Stimulated activated CD8-positive, alpha-beta memory T cell treated with anti-CD3 and anti-CD28 coated beads, Interleukin-7, amount 100 ng/mL, for 4 hours (primary cell): ENCODE measurements at places on chromosomes 3 and 15.
A peak's percentile ranks its signal among the peaks of the same experiment; 100 is the strongest.

DNA sequence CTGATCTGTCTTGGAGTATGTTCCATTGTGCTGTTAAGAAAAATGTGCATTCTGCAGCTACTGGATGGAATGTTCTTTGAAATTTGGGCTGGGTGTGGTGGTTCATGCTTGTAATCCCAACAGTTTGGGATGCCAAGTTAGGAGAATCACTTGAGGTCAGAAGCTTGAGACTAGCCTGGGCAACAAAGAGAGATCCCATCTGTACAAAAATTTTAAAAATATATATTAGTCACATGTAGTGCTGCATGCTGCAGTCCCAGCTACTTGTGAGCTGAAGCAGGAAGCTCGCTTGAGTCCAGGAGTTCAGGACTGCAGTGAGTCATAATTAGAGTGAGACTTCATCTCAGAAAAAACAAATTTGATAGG, 62.8 kb upstream of the PLSCR4 start:
- no peak for DNase-seq

DNA sequence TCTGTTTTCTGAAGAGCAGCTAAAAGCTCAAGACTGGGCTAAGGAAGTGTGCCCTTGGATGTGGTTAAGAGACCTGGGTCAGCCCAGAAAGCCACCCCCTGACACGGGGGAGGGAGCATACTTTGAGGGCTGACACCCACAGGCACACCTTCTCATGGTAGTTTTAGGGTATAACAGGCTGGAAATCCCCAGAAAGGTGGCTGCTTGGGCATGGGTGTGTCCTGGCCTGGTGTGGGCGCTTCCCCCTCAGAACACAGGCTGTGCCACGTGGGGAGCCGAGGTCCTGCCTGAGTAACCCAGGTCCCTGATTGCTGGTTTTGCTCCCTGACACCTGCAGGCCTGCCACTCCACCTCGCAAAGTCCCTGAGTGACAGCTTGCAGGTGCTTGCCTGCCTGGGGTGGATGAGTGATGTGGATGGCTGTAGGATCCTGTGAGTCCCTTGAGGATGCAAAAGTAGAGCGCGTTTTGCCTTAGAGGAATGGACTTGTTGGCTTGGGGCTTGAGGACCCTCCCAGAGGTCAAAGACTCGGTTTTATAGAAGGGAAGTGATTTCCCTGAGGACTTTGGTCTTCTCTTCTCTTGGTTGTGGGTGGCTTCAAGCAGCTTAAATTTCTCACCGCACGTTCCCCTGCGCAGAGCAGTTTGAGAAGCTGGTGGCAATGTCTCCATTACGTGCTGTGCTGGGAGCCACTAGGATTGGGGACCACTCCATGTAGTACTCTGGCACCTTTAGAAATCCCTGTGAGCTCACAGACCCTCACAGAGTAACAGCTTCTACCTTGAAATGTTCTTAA, 94.4 kb downstream of the DNASE1L3 start:
- peak; percentile 48 for DNase-seq

- no peak for DNase-seq
Observed at GRCh38 chr3:135056733-135057310, 261.8 kb downstream of the EPHB1 start.

GRCh38 chr3:177579419-177579818, 382.1 kb upstream of the TBL1XR1 start:
- no peak for DNase-seq

- DNase-seq, result no peak
Observed at GRCh38 chr3:13492048-13492447, 11.9 kb downstream of the HDAC11 start.

DNA sequence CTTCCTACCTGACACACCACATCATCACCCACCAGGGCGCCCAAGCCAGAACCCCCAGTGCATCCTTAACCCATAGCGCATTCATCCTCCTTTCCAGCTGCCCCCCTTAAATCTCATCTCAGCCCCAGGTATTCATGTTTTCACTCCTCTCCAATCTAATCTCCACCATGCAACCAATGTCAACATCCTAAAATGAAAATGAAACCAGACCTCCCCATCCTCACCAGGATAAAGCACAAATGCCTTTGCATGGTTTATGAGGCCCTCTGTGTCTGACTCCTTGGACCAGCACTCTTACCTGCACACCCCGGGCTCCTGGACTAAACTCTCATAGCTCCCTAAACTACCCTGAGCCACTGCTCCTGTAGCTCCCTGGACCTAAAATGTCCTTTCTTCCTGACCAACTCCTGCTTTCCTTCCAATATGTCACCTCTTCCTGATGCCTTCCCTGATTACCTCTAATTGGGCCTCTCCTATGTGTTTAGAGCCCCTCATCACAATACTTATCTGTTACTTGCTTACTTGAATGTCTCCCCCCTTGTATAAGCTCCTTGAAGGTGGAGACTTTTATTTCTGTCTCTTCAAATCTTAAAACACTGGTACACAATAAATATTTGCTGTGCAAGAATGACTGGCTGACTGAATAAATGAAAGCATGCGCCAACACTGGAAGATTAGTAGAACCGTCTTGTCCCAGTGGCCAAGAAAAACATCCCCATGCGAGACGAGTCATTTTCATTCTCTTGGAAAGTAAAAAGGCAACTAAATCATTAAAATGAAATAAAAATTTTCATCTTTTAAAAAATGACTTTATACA, 142.5 kb downstream of the XXYLT1 start:
- DNase-seq, result no peak

DNA sequence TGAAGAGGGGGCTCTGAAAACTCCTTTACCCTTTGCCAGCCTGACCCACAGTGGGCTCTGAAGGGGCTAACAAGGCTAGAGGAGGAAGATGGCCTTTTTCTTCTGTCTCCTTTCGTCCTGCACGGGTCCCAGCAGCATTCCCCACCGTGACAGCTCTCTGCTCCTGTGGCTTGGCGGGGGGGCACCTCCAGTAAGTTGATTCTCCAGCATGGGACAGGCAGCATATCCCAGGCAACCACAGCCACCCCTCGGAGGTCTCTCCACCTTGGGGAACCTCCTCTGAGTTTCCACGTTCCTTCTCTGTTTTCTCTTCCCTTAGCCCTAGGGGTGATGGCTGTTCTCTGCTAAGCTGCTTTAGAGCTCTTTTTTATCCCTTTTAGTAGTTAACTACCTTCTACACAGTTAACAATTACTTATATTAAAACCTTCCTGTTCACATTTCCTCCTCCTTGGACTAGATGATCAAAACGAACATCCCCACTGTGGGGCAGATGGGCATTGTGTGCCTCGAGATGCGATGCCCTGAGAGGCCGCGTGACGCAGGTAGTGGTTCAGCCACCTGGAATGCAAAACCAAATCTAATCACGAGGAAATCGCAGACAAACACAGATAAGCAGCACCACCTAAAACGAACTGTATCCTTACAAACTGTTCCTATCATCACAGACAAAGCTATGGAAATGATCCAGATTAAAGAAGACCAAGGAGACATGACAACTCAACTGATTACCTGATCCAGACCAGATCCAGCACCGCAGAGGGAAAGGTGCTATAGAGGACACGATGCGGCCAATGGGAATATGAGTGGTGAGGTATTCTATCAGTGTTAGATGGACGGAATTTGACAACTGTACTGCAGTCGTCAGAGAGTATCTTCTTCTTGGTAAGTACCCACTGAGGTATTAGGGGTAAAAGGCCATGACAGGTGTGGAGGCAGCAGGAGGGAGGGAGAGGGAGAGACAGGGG, 27.7 kb downstream of the TSPAN3 start:
- no peak for DNase-seq

- DNase-seq, result no peak
Observed at GRCh38 chr15:95346721-95347475, 983.6 kb upstream of the NR2F2 start.

GRCh38 chr3:156424758-156425157, 130.2 kb downstream of the SSR3 start:
- DNase-seq, result no peak

- no peak for DNase-seq
Observed at GRCh38 chr3:139311557-139311956, 32.3 kb upstream of the MRPS22 start.

DNA sequence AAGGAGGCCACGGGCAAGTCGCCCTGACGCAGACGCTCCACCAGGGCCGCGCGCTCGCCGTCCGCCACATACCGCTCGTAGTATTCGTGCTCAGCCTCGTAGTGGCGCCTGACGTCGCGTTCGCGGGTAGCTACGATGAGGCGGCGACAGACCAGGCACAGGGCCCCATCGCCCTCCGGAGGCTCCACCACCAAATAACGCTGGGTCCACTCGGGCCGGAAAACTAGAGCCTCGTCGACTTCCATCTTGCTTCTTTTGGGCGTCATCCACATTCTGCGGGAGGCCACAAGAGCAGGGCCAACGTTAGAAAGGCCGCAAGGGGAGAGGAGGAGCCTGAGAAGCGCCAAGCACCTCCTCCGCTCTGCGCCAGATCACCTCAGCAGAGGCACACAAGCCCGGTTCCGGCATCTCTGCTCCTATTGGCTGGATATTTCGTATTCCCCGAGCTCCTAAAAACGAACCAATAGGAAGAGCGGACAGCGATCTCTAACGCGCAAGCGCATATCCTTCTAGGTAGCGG, at the start of gene EPM2AIP1:
Gene EPM2AIP1, minus strand, starts transcription at position 326 of the 520 bp plus-strand sequence. Its CDS starts 54 bp downstream, at position 272.
- peak; percentile 96 for DNase-seq

DNA sequence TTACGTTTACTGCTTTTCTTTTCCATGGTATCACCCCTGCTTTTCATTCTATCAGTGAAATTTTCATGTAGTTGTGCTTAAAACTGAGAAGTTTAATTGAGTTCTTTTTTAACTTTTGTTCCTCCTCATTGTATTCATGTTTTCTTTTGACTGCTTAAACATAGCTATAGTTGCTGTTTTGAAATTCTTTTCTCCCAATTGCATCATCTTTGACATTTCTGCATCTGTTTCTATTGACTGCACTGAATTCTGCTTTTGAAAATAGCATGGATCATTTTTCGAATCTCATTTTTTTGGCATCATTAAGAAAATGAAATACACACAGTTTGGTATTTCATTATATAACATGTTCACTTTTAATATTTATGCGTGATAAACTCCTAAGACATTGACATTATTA, 694.9 kb downstream of the MECOM start:
- no peak for DNase-seq

- DNase-seq, result no peak
Observed at GRCh38 chr3:50441424-50442217, 61.8 kb downstream of the CACNA2D2 start.

GRCh38 chr3:178297199-178297598, 239.0 kb upstream of the KCNMB2 start:
- no peak for DNase-seq

DNA sequence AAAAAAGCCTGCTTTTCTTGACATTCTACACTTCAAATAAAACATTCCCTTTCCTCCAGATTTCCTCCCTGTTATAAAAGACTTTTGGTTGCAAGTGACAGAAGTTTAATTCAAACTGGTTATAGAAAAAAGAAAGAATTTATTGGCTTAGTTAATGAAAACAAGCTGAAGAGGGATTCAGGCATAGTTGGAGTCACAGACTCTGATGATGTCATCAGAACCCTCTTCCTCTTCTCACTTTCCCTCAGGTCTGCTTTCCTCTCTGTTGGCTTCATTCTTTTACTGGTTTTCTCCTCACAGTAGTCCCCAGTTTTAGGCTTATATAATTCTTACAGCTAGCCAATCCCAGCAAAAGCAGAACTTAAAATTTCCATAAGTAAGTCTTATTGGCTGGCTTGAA, 32.0 kb upstream of the MBNL1 start:
- no peak for DNase-seq

GRCh38 chr3:25386686-25387255, 41.3 kb upstream of the RARB start:
- DNase-seq, result no peak

GRCh38 chr3:140250945-140251344, 316.0 kb downstream of the CLSTN2 start:
- no peak for DNase-seq

DNA sequence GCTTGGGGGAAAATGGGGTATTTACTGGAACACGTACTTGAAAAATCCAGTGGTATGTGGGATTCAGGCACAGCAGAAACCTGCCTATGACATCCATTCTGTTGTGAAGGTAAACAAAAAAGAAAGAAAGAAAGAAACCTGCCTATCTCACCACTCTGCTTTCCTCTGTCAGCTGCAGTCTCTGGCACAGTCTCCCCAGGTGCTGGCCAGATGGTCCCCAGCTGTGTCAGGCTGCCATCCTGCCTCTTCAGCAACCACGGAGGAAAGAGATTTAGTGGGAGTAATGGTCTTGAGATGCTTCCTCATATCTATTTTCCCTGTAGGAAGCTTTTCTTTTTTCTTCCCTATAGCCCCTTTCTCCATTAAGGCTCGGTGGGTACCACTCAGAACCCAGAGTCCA, 2.5 kb upstream of the PXYLP1 start:
- no peak for DNase-seq

GRCh38 chr3:186940967-186941366, 10.6 kb downstream of the ST6GAL1 start:
- no peak for DNase-seq

DNA sequence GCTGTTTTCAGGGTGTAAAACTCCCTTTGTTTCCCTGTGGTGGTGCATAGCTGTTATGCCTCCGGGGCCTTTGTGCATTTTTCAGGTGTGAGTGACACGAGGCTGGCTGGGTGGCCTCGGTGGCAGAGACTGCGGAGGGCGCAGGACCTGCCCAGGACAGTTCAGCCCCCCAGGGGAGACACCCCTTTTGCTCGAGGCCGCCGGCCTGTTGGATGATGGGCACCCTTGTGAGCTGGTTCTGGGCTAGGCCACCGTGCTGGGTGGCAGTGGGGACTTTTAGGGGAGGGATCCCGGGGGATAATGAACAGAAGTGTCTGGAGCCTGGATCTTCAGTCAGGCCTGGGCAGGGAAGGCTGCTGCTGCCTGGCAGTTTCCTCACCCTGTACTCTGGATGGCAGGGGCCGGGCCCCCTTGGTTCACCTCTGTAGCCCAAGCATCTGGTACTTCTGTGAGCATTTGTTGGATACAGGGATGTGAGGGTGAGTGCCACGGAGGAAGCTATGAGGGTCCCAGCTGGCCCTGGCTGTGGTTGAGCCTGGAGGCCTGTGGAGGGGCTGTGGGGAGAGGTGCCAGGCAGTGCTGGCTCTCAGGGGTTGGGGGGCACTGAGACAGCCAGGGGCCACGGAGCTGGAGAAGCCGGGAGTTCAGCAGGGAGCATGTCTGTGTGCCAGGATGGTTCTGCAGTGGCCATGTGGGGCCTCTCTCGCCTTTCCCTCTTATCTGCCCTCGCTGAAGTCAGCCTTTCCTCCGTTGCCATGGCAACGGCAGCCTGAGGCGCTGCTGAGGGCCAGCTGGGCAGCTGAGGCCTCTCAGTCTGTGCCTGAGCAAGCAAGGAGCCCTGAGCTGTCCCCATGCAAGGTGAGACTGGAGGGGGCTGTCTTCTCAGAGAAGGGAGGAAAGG, 49.0 kb downstream of the KY start:
- no peak for DNase-seq

- DNase-seq, result no peak
Observed at GRCh38 chr3:102290241-102290640, 144.6 kb upstream of the ZPLD1 start.

GRCh38 chr15:54321426-54321825, 343.2 kb downstream of the UNC13C start:
- no peak for DNase-seq

GRCh38 chr15:60973637-60974415, 255.3 kb downstream of the RORA start:
- no peak for DNase-seq

DNA sequence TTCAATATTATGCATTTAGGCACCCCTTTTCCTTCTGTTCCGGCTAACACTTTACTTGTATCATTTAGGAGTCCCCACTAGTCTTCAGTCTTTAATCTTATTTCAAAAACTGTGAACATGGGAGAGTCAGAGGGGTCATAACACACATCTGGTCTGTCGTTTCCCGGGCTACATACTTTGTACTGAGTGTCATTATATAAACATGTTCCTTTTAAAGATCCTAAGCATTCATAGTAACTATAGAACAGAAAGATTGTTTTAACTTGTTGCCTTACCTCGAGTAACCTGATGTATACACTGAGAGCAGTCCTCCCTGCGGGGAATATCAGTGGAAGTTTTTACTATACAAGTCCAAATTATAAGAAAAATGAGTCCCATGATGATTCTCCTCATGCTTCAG, 78.2 kb upstream of the VEPH1 start:
- no peak for DNase-seq
